ENCODE measurements at places on chromosomes 2 and 18.

DNA sequence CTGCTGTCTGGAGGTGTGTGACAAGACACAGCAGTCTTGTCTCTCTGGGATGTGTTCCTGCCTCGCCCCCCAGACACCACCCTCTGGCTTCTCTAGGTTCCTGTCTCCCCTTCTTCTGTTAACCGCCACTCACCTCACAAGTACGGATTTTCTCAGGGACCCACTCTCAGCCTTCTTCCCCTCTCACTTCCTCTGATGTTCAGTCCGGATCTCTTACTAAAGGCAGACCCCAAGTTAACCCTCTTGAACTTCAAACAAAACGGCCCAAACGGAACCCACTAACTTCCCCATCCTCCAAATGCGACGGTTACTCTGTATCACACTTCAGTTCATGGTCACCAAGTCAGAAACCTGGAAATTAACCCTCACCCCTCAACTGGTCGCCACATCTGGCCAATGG is 32.0 kb downstream of the B4GALT6 start:
- no peak for DNase-seq

- no peak for DNase-seq
Measured at GRCh38 chr18:57025540-57025939, 121.3 kb upstream of the BOD1L2 start.

DNA sequence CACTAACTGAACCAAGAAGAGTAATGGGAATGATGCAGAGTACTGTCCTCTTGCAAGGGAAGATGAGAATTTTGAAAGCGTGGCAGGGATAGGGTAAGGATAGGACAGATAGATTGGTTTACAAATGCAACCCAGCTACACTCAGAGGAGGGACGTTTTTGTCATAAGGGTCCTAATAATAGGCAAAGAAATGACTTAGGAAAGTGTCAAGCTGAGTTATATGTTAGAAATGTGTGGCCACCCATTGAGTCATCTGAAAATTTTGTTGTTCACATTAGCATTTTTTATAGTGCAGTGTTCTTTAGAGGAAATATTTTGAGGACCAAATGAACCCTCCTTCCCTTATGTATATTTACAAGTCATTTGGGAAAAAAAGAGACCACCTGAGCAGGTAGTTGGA is 137.5 kb downstream of the PHLPP1 start:
- DNase-seq = no peak

- DNase-seq = no peak
Measured at GRCh38 chr18:11868230-11868629, 17.0 kb downstream of the CHMP1B start.

GRCh38 chr2:143144813-143145455 is 15.7 kb downstream of the ARHGAP15 start:
- no peak for DNase-seq

DNA sequence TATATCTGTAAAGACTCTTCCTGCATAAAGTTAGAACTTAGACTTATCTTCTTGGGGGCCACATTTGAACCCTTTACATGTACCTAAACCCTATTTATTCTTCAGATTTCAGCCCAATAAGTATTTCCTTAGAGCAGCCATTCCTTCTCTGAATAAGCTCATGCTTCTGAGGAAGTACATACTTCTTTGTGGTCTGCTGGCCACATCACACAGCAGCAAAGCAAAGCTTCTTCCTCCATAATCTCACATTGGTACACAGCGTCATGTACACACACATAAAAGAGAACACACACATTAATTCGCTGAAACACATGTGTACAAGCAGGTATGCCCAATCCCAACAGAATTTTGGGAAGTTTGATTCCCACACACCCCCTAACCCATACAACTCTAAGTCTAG is 331.0 kb downstream of the CDH2 start:
- DNase-seq = no peak

GRCh38 chr18:25189391-25190185 is 162.4 kb downstream of the ZNF521 start:
- DNase-seq = no peak

Measured in activated CD4-positive, alpha-beta T cell treated with anti-CD3 and anti-CD28 coated beads for 48 hours (primary cell).